ENCODE measurements at places on chromosomes 4 and X.

GRCh38 chr4:169492436-169493163 lies 119.8 kb downstream of the NEK1 start:
- no peak for DNase-seq

DNA sequence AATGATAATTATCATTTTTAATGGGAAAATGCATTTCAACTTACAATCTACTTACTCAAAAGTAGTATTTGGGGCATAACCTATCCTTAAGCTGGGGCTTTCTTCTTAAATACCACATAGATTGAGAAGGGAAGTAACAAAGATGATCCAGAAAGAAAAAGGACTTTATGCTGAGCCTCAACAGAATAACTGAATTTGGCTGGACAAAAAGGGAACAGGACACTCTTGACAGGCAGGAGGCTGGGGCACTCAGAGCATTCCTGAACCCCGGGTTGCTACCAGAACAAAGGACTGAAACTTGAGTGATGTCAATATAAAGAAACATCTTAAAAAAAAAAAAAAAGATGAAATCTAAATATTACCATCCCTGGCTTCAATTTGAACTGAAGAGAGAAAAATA lies 23.9 kb downstream of the RELL1 start:
- no peak for DNase-seq

- no peak for DNase-seq
Observed at GRCh38 chr4:71411981-71412380, 73.2 kb downstream of the SLC4A4 start.

- no peak for DNase-seq
Observed at GRCh38 chr4:73721435-73721834, 18.9 kb upstream of the CXCL8 start.

DNA sequence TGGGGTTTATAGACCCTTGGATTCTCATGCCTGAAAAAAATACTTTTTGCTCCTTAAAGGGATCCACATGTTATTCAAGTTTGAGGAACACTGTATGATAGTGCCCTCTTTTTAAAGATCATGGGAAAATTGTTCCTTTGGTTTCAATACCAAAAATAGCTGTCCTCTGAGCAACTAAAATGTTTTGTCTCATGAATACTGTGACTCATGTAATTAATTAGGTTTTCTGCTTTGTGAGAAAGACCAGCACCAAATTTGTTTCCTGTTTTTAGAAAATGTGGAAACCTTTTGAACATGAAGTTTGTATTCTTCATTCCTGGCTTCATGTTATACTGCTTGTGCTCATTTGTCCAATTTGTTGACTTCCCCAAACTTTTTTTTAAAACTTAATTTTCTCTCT lies 127.6 kb upstream of the SH3RF1 start:
- no peak for DNase-seq

GRCh38 chr4:144710526-144710912 lies 64.6 kb downstream of the HHIP start:
- DNase-seq: no peak

- DNase-seq: no peak
Observed at GRCh38 chr4:96108146-96108545, 268.3 kb downstream of the PDHA2 start.

- no peak for DNase-seq
Observed at GRCh38 chrX:23668335-23668734, 1.0 kb downstream of the PRDX4 start.

GRCh38 chr4:107619066-107619465 lies 101.0 kb downstream of the PAPSS1 start:
- DNase-seq: no peak

DNA sequence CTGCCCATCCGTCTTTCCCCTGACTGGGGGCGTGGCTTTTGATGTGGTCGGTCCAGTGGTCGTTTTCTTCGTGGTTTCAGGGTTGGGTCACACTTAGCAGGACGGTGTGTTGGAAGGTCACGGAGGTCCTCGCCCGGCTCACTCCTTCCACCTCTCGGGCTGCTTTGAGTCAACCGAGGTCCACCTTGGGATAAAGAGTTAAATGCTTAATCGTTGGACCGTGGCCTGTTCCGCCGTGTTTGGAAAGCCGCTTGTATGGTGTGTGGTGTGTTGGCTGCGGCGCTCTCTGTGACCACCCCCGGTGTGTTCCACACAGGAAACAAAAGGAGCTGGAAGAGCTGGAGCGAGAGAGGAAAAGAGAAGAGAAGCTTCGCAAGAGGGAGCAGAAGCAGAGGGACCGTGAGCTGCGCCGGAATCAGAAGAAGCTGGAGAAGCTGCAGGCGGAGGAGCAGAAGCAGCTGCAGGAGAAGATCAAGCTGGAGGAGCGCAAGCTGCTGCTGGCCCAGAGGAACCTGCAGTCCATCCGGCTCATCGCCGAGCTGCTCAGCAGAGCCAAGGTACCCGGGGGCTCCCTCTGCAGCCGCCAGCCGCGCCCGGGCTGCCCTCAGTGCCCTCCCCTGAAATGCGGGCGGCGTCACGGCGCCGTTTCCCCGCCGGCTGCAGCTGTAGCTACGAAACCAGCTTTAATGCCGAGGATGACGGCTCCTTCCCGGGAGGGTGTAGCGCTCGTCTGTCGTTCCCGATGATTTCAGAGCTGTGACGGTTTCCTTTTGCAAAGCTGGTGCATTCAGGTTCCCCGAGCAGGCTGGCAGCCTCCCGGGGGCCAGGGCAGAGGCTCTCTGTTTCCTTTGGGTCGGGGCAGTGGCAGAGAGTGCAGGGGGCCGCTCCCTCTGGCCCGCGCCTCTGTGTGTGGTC lies 7.7 kb downstream of the AKAP17A start:
- no peak for DNase-seq

GRCh38 chr4:80139671-80140070 lies 57.6 kb upstream of the PRDM8 start:
- DNase-seq: no peak

GRCh38 chr4:94758141-94758699 lies 465 bp downstream of the BMPR1B start:
- no peak for DNase-seq

- no peak for DNase-seq
Observed at GRCh38 chr4:78320349-78320935, 231.1 kb upstream of the ANXA3 start.

DNA sequence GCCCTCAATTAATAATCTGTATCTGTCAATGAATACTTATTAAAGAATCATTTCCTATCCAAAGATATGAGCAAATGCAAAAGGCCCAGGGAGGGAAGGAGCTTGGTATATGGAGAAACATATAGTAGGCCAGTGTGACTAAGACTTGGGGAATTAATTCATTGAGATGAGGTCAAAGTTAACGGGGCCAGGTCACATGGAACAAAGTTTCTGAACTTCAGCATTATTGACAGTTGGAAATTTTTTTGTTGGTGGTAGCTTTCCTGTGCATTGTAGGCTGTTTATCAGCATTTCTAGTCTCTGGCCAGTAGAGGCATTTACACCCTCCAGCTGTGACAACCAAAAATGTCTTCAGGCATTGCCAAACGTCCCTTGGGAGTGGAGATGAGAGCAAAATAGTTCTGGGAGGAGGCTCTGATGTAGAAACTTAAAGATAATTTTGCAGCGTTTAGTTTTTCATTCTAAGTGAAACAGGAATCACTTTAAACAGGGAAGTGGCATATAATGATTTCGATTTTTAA lies 202.0 kb downstream of the SLC4A4 start:
- no peak for DNase-seq

- DNase-seq: no peak
Observed at GRCh38 chr4:41935652-41936021, 408 bp downstream of the TMEM33 start.

DNA sequence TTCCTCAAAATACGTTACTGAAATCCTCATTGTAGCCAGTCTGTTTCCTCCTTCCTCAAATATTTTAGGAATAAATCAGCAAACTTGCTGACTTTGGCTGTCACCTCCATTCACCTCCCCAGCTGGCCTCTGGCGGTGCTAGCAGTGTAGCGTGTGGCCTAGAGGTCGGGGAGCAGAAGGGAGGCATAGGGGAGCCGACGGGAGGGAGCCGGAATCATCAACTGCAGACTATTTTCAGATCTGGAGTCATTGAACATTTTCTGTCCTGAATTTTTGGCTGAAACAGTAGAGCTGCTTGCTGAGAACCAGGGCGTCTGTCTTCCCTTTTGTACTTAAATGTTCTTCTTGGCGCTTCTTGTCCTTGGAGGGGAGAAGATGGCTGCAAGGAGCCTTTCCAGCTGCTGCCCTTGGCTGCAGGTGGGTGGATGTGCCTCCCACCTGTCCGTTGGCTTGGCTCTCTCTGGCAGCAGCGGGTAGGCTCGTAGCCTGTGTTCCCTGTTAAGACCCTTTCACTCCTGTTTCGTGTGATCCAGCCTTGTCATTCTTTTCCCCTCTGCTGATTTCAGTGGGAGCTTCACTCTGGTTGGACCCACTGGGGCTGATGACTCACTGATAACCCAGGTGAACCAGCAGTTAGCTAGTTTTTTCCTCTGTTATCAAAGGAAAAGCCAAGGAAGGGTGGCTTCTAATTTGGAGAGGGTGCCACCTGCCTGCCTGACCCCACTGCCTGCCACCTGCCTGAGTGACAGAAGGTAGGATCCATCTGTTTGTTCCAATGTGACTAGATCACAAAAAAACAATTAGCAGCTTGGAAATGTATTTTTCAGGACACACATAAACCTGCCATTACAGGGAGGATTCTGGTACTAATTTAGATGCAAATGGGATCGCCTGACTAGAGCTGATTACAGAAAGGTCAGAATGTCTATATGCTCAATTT lies 135.9 kb downstream of the GATB start:
- DNase-seq: no peak

GRCh38 chr4:158067646-158068045 lies 105.2 kb downstream of the GASK1B start:
- DNase-seq: no peak

- DNase-seq: no peak
Observed at GRCh38 chrX:39163581-39164126, 362.4 kb downstream of the MID1IP1 start.

GRCh38 chr4:184417802-184418511 lies 56.4 kb downstream of the IRF2 start:
- no peak for DNase-seq

DNA sequence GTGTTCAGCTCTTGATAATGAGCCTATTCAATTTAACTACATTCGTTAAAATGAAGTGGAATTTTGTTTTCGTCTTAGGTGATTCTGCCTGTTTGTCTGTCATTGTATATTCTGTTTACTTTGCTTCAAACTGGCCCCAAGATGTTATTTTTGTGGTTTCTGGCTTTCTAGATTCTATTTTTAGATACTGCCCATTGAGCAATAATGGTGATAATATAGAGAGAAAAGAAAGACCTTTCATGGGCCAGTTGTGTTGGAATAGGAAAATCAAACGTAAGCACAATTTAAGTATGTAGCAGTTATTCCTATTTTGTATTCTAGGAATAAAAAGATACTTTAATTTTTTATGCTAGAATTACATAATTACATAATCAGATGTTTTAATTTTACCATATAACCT lies 4.0 kb downstream of the CDKN2AIP start:
- DNase-seq: no peak

DNA sequence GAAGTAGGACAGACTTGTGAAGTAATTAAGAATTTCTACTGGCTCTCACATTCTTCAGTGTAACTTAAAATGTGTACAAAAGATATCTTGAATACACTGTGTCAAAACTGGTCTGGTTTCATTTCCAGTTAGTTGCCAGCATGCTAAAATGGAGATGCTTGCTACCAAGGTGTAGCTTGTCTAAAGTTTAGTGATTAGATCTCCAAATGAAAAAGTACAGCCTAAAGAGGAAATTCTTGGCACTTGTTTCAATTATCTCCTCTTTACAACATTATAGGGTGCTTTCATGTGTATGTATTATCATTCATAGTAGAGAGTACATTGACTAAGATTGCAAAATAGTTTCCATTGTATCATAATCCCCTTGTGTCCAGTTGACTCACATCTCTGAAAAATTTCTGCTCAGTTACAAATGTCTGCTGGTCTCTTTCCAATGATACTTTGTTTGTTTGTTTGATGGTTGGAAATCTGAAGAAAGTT lies 97.3 kb upstream of the SPRY1 start:
- peak; percentile 97 for DNase-seq

DNA sequence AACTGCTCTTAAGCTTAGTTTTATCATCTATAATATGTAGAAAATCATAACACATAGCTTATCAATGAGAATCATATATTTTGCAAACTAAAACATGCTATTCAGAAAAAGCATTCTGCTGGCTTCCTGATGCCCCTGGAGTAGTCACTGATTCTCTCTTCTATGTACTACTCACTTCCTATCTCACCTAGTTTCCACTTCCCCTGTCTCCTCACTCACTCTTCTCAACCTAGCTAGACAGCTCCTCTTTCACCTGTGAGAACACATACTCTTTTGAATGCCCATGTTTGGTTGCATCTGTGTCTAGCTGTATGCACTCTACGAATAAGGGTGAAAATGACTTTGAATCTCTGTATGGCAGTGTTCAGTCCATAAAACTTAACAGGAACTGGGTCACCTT lies 9.3 kb downstream of the TMEM144 start:
- no peak for DNase-seq

- no peak for DNase-seq
Observed at GRCh38 chr4:108589961-108590360, 30.4 kb upstream of the RPL34 start.

DNA sequence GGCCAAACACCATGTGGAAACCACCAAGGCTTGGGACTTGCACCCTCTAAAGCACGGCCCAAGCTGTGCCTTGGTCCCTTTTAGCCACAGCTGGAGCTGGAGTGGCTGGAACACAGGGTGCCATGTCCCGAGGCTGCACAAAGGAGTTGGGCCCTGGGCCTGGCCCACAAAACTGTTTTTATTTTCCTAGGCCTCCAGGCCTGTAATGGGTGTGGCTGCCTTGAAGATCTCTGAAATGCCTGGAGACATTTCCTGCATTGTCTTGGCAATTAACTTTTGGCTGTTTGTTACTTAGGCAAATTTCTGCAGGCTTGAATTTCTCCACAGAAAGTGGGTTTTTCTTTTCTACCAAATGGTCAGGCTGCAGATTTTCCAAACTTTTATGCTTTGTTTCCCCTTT lies 55.7 kb downstream of the IL15 start:
- no peak for DNase-seq

- no peak for DNase-seq
Observed at GRCh38 chr4:43959976-43960375, 488.6 kb downstream of the KCTD8 start.

DNA sequence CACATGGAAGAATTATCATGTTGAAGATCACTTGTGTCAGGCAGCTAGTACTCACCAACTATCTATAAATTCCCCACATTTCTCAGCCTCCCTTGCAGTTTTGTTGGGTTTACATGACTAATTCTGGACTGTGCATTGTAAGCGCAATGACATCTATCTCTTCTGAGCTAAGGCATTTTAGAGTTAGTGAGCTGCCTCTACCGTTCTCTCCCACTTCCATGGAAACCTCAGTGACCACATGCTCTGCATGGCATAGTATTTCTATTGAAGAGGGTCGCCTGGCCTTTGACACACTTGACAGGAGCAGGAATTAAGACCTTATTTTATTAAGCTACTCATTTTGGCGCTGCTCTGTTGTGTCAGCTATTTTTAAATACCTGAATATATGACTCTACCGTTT lies 67.5 kb upstream of the NPY2R start:
- DNase-seq: no peak
